SK-MEL-5 (cell line): ENCODE measurements at places on chromosomes 13 and 19. TPM values are rescaled to one million over a fixed set of nuclear protein-coding genes. Genes with fewer than 3 reads are reported as not detected.

DNA sequence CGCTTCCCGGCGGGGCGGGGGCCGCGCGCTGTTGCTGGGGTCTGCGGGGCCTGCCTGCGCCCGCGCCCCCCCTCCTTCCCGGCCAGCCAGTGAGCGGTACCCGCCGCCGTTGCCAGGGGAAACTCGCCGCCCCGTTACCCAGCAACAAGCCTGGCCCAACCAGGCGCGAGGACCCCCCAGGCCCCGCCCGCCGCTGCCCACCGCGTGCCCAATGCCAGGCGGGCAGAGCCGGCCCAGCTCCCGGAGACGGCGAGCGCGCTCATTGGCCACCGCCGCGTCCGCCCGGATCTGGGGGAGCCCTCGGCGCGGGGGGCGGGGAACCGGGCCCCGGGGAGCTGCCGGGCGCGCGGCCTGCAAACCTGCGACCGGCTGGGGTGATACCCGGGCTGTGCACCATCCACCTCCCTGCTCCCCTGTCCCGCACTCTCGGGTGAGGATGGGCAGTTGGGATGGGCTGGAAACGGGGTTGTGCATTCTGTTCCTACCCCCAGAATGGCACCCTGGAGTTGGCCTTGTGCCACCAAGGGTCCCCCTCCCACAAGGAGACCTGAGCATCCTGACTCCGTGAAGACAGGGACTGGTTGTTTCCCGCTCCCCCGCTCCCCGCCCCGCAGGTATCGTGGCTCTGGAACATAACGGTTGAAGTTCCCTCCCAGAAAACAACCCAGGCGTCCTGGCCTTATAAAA, 8.8 kb upstream of the BBC3 start:
- DNase-seq, result peak; percentile 47

DNA sequence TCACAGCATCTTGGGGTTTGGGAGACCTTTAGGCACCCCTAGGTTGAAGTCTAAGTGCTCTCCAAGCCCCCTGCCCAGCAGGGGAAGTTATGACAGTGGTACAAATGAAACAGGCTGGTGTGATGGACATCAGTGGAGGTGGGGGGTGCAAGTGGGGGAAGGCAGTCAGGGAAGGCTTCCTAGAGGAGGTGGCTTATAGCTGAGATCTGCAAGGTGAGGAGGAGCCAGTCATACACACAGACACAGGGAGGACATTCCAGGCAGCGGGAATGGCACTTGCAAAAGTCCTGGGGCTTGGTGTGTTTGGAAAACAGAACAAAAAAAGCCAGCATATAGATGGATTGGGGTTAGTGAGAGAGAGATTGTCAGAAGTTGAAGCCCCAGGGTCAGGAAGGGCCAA, 11.6 kb downstream of the HSH2D start:
- no peak for DNase-seq

GRCh38 chr19:46413262-46414031, at the start of gene CCDC8:
Gene CCDC8 (minus strand): TSS chr19:46413564. CDS start chr19:46412810, 754 bp downstream.
- DNase-seq, result no peak

The TBXA2R gene
- 0.16 and 0.27 TPM in 2 replicates for total RNA-seq

GRCh38 chr13:26983543-26984320, 187.9 kb downstream of the USP12 start:
- no peak for DNase-seq

DNA sequence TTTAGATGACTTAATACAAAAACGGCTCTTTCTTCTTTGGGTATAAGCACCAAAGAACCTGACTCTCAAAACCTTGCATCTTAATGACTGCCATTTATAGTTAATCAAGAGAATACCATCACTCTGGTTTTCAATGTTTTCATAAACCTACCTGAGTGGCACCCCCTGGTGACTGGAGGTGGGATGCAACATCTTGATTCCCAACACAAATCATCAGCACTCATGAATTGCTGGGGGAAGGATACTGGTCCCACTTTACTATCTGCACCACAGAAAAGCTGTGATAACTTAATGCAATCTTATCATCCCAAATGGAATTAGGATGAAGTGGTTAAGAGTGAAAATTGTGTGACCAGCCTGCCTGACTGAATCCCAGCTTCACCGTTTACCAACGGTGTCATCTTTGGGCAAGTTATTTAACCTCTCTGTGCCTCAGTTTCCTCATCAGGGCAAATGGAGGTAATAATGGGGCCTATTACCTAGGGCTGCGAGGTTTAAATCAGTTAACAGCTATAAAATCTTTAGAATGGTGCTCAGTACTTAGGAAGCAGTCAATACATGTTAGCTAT, 366.4 kb downstream of the KLF12 start:
- DNase-seq, result peak; percentile 30

The COL5A3 gene
- 1.5 and 2.1 TPM in 2 replicates for total RNA-seq

GRCh38 chr13:73754727-73755292, 379.4 kb downstream of the KLF12 start:
- DNase-seq, result peak; percentile 83

The ZGLP1 gene
- total RNA-seq, result 0.08 and 0.69 TPM in 2 replicates

The IZUMO2 gene
- not detected in 2 replicates for total RNA-seq

The NR1H2 gene
- 82.1 and 82.4 TPM in 2 replicates for total RNA-seq

GRCh38 chr13:30149248-30149647, 158.1 kb downstream of the KATNAL1 start:
- DNase-seq, result no peak

- DNase-seq, result no peak
Observed at GRCh38 chr13:24242100-24242499, 67.3 kb upstream of the C1QTNF9 start.

The ZNF844 gene
- total RNA-seq, result 2.7 and 5.2 TPM in 2 replicates

DNA sequence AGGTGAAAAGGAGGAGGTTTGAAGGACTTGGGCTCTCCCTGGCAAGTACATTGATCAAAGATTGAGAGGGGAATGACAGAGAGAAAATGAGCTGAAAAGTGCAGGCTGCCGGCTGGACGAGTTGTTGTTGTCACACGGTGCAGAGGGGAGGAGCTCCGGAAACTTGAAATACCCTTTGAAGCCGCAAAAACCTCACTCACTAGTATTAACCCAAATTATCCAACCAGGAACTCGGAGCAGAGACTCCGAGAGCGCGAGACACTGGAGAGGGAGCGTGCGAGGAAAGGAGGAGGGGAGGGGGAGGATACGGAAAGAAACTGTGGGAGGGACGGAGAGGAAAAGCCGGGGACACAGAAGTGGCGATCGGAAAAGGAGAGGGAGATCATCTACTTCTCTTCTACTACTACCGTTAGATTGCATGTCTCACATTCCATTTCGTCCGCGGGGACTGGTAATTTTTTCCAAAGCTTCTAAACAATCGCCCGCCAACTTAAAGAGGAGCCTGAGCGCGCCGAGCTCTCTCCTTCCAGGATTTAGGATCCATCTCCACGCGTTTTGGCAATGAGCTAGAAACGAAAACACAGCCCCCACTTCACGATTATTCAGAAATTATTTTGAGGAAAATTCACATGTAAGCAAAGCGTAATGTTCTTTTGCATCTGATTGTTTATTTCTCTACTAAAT, at the start of gene DACH1:
Gene DACH1, minus strand, starts transcription at position 74 of the 684 bp plus-strand sequence.
- DNase-seq, result peak; percentile 51

GRCh38 chr13:102028868-102029267, 373.0 kb downstream of the FGF14 start:
- DNase-seq, result no peak

DNA sequence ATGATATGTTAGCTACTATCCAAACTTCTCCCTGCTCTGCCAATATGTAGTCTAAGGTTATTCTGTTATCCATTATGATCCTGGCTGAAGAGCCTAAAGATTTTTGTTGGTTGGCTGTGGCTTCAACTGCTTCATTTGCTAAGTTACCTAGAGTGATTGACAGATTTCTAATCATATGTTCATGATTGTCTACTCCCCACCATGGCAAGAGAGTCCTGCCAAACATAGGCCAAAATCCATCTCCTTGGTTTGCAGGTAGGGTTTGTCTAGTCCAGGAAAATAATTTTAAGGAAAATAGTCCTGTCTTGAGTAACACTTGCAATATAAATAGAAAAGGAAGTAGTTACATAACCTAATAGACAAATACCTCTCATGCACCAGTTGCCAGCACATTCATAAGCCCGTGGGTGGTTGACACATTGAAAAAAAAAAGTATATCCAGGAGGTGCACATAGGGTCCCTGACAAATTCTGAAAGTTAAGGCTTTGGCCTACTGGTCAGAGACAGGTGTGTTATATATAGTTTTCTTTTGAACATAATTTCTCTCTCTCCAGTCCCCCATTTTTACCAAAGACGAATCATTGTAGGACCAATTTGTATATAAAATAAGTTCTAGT, 5.4 kb upstream of the CBY2 start:
- no peak for DNase-seq

The ZNF442 gene
- total RNA-seq, result 0.27 and 0.58 TPM in 2 replicates

DNA sequence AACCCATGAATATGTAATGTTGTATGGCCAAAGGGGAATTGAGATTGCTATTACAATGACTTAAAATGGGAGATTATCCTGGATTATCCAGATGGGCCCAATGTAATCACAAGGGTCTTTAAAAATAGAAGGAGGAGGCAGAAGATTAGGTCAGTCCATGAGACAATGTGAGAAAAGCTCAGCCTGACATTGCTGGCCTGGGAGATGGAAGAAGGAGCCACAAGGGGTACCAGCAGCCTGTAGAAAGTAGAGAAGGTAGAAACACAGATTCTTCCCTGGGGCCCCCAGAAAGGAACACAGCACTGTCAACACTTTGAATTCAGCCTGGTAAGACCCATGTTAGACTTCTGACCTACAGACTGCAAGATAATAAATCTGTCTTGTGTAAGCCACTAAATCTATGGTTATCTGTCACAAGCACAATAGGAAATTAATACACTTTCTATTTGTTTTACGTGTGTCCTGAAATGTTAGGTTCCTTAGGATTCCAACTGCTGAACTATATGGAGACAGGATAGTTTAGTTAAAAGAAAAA, 132.9 kb upstream of the SERP2 start:
- no peak for DNase-seq

The ZNF506 gene
- 7.7 and 10.5 TPM in 2 replicates for total RNA-seq

The KLK12 gene
- total RNA-seq, result not detected in 2 replicates

The ICAM3 gene
- total RNA-seq, result 6.1 and 7.6 TPM in 2 replicates

The CYP2A6 gene
- not detected in 2 replicates for total RNA-seq

GRCh38 chr13:108980237-108980636, 350.8 kb downstream of the MYO16 start:
- DNase-seq, result no peak

- peak; percentile 37 for DNase-seq
Observed at GRCh38 chr19:42092350-42092749, 16.4 kb downstream of the ZNF574 start.

DNA sequence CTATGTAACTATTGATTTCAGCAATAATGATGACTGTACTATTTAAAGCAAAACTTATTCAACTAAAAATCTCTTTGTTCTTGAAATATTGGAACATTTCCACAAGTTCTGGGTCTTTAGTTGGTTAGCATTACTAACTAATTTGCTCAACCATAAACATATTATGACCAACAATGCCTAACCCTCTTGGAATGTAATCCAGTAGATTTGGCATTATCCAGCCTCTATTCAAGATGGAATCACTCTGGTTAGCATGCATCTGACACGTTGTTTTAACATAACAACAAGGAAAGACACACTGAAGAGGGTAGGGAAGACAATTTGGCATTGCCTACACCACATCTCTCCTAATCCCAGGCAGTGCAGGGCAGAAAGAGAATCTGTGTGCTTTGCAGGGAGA, 941.3 kb upstream of the PCDH20 start:
- DNase-seq, result no peak

DNA sequence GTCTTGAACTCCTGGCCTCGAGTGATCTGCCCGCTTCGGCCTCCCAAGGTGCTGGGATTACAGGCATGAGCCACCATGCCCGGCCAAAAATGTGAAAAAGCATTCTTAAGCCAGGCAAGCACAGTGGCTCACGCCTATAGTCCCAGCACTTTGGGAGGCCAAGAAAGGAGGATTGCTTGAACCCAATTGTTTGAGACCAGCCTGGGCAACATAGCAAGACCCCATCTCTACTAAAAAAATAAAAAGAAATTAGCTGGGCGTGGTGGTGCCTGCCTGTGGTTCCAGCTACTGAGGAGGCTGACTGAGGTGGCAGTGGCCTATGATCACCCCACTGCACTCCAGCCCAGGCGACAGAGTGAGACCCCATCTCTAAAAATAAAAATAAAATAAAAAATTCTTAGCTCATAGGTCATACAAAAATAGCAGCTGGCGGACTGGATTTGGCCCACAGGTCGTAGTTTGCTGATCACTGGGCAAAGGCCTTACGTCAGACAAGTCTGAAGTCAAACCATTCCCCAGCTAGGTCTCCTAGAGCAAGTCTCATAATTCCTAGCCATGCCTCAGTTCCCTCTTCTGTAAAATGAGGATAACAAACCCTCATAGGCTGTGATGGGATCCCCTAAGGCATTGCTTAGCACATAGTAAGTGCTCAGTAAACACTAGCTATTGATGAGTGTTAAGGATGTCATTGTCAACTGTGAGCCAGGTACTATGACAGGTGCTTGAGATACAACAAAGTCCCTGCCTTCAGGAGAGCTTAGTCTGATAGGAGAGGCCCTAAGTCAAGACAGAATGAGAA, 36.0 kb downstream of the INSR start:
- no peak for DNase-seq

GRCh38 chr13:94703721-94704314, 8.5 kb downstream of the SOX21 start:
- DNase-seq, result no peak

DNA sequence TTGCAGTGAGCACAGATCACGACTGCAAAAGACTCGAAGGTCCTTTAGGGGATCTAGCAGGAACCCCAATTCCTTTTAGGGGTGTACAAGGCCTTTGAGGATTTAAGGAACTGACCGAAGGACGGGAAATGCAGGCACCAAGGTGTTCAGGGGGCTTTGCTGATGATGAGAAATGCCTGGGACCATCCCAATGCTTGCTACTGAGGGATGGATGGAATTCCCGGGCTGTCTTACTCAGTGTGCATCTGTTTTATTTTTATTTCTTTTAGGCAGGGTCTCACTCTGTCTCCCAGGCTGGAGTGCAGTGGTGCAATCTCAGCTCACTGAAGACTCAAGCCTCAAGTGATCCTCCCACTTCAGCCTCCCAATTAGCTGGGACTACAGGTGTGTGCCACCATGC, 11.3 kb downstream of the PRR22 start:
- DNase-seq, result no peak

DNA sequence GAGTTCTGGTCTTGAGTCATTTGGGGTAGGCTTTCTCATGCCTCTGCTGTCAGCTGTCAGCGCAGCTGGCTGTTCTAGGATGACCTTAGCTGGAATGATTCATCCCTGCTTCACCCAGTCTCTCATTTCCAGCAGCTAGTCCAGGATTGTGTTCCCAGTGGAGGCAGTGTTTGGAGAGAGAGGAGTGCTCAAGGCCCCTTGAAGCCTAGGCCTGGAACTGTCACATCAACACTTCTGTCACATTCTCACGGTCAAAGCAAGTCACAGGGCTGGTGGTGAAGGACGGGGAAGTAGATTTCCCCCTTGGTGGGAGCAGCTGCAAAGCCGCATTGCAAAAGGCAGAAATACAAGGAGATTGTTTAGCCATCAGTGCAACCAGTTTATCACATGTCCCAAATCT, 15.2 kb downstream of the TPT1 start:
- DNase-seq, result peak; percentile 55

The ADGRE3 gene
- not detected in 2 replicates for total RNA-seq

- DNase-seq, result no peak
Observed at GRCh38 chr13:59898066-59898465, 265.7 kb downstream of the DIAPH3 start.

The PCDH8 gene
- total RNA-seq, result 0.11 TPM in 1 of 2 replicates, not detected in the other

The KASH5 gene
- total RNA-seq, result 0.19 TPM in 1 of 2 replicates, not detected in the other

The KIRREL2 gene
- total RNA-seq, result 1.7 and 2.4 TPM in 2 replicates

- no peak for DNase-seq
Observed at GRCh38 chr19:33316541-33317264, 14.4 kb upstream of the CEBPA start.

The CTXN1 gene
- 0.37 and 0.42 TPM in 2 replicates for total RNA-seq

The B3GNT8 gene
- total RNA-seq, result not detected in 2 replicates

- DNase-seq, result no peak
Observed at GRCh38 chr13:91126806-91127205, 220.7 kb upstream of the MIR17HG start.
